CD4-positive, alpha-beta memory T cell (primary cell): ENCODE measurements at places on chromosomes 5 and 9.

GRCh38 chr9:76180541-76180940 is 213.7 kb downstream of the RFK start:
- no peak for DNase-seq

- DNase-seq = no peak
These were observed 68.1 kb upstream of the RNF130 start for GRCh38 chr5:180139731-180140055.

DNA sequence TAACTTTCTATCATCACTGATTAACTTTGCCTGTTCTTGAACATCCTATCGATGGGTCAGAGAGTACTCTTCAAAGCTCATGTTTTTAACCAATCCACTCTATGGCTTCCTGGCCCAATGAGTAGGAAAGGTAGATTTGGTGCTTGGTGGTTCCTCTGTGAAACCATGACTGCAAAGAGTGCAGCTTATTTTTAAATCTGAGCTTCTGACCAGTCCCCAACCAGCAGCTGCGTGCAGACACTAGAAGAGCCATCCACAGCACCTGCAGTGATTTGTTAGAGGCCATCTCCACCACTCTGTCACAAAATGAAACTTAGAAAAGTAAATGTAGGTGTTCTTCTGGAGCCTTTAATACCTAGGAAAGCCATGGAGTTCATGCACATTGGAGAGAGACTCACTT is 107.3 kb upstream of the WWC1 start:
- DNase-seq = no peak

DNA sequence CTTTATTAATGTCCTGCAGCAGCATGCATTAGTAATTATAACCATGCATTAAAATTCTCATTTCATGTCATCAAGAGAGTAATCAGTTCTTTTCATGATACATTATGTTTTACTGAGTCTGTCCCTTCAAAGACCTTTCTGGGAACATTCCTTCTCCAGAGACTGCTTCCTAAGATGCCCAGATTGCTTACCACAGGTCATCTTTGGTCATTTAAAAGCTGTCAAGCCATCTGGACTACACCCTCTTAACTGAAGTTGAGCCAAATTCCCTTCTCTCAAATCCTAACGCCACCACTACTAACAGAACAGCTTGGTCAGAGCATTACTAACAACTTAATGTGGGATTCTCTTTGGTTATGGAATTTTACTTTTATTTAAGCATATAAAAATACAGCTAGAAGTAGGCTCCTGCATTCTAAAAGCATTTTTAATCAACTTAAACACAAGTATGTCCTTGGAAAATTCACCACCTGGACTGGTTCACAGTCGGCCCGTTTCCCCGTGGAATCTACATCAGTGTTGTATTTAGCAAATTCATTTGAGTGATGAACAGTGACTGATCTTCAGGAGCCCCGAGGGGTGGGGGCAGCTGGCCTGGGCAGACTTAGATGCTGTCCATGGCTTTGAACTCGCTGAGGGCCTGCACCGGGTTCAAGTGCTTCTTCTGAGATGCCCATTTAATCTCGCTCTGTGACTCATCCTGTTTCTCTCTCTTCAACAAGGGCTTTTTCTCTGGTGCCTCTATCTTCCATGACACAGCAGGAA is 92.8 kb upstream of the CCDC112 start:
- DNase-seq = no peak

DNA sequence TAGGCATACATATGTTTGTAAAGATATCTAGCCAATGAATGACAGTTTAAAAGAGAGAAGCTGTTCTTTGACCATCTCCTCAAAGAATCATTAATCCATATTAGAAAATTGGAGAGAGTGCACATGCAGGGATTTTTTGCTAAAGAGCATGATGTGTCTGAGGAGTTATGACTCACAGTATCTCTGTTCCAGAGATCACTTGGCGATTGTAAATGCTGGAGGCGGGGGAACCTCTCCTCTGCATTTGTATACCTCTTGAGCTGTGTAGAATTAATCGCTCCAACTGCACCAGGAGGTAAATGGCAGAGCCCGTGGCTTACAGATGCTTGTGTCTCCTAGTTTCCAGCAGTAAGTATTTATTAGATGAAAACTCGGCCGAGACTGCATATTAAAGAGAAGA is 3.6 kb upstream of the SPATA31D1 start:
- DNase-seq = no peak

- no peak for DNase-seq
These were observed at the start of gene TOR4A for GRCh38 chr9:137277329-137278041. TSS of gene TOR4A (plus strand) at chr9:137277726. CDS start at chr9:137278690, 964 bp downstream.

GRCh38 chr9:117763314-117763713 is 59.1 kb downstream of the TLR4 start:
- DNase-seq = no peak

- DNase-seq = no peak
These were observed 180.0 kb upstream of the RGMB start for GRCh38 chr5:98593418-98593817.

DNA sequence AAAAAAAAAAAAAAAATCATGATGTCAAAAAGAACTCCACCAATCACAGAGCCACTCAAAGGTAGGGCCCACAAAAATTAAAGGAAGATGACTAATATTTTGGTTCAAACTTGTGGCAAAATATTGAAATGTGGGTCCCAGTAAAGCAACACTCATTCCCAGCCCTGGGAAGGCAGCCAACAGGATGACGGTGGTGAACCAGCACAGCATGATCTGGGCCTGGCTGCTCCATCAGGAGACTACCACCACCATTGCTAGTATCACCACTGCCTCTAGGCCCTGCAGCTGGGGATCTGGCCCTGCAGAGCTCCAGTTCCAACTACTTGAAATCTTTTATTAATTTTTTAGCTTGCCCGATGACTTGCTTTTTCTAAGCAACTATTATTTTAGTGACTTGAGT is 206.8 kb upstream of the ITGA1 start:
- no peak for DNase-seq

DNA sequence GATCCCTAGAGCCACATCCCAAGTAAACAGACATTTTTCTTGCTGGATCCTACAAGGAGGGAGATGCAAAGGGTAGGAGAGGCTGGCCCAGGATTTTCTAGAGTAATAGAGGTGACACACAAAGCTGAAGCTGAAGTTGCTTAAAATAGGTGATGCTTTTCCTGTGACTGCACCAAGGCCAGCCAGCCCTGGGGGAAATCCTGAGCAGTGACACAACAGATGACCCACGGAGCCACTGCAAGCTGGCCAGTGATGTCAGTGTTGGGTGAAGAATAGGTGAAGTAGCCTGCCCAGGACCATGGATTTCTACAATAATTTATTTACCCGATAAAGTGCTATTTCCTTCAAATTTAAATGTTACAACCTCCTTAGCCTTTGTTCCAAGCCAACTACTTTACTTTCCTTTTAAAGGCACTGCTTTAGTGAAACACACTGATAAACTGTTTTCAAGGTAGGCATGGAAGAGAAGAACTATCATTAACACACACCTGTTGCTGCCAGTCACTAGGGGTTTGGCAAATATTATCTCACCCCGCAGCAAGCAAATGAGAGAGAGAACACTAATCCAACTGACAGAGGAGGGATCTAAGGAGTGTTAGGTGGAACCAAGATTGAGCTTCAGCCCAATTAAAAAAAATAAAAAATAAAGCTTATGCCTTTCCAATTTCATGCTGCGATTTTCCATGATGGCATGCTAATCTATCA is 123.5 kb downstream of the CTNND2 start:
- DNase-seq = no peak

GRCh38 chr5:38515646-38516045 is 40.8 kb downstream of the LIFR start:
- no peak for DNase-seq

DNA sequence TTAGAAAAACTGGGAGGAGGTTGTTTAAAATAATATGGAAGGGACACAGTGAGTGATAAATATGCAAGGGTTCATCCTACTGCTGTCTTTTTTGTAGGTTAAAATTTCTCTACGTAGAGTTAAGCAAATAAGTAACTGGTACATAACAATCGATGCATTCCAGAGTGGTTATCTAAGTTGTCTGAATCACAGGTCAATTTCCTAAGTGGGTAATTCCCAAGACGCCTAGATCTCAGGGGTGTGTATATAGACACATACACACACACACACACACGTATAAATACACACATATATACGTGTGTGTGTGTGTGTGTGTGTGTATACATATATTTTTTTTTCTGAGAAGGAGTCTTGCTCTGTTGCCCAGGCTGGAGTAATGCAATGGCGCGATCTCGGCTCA is 22.3 kb downstream of the CAAP1 start:
- DNase-seq = no peak

- no peak for DNase-seq
These were observed 42.2 kb downstream of the NIPAL4 start for GRCh38 chr5:157502143-157502647.

DNA sequence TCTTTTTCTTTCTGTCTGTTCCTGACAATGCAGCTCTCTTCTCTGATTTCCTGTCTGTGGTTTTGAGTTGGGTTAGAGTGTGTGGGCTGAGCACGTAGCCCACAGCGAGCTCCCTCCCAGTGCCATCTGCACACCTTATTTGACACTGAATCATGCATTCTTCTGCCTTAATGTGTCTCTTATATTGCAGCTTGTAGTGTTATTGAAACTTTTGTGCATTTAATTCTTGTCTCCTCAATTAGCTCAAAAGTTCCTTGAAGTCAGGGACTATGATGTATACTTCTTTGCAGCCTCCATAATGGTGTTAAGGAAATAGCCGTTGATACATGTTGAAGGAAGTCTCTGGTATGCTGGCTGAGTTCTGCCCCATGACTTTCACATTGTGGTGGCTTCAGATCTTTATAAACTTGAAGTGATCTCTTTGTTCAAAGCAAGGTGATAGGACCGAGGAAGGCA is 576.2 kb upstream of the CLINT1 start:
- DNase-seq = peak; percentile 30

DNA sequence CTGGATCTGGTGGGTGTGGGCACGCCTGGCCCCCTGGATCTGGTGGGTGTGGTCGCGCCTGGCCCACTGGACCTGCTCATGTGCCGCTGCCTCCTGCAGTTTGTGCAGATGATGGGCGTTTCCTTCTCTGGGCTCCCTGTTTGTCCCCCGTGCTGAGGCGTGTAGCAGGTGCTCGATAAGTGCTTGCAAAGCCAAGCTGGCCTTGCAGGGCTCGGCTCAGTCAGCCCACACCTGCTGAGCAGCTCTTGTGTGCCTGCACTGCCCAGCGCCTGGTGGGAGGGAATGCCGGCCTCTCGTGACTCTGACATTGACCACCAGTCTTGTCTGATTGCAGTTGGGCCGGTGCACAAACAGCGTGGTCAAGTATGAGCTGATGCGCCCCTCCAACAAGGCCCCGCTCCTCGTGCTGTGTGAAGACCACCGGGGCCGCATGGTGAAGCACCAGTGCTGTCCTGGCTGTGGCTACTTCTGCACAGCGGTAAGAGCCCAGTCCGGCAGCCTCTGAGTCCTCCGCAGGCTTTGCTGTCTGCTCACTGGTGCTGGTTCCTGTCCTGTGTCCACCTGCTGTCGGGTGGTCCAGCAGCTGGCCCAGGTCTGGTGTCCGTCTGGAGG is 102.7 kb upstream of the CACNA1B start:
- no peak for DNase-seq

GRCh38 chr5:149526845-149527590 is 24.2 kb downstream of the CSNK1A1 start:
- DNase-seq = no peak

DNA sequence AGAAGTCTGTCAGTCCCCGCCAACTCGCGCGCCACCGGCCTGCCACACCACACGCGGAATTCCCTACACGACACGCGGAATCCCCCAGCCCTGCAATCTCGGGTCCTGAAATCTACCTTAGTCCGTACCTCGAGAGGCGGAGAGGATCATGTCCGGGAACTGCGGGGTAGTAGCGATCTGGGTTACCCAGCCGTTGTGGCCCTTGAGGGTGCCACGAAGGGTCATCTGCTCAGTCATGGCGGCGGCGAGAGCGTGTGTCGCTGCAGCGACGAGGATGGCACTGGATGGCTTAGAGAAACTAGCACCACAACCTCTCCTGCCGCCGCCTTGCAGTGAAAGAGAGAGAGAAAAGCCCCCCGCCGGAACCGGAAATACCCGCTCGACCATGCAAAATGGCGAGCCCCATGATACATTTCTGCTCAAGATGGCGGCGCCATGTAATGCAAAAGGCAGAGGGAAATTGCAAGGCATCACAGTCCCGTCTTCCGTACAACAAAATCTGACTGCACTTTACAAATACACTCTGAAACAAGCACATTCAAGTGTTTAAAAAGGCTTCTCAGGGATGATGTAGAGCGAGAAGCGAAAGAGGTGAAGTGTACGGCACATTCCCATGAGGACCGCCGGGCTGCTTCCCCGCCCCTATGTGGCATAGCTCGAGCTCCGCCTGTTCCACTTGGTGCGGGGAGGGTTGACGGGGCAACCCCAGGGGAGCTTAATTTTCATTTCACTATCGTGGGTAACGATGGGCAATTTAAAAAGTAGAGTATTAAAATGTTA is at the start of gene RACK1:
TSS of gene RACK1 (minus strand) at position 343 of the 780 bp plus-strand sequence. CDS start at position 237, 106 bp downstream.
- peak; percentile 90 for DNase-seq

DNA sequence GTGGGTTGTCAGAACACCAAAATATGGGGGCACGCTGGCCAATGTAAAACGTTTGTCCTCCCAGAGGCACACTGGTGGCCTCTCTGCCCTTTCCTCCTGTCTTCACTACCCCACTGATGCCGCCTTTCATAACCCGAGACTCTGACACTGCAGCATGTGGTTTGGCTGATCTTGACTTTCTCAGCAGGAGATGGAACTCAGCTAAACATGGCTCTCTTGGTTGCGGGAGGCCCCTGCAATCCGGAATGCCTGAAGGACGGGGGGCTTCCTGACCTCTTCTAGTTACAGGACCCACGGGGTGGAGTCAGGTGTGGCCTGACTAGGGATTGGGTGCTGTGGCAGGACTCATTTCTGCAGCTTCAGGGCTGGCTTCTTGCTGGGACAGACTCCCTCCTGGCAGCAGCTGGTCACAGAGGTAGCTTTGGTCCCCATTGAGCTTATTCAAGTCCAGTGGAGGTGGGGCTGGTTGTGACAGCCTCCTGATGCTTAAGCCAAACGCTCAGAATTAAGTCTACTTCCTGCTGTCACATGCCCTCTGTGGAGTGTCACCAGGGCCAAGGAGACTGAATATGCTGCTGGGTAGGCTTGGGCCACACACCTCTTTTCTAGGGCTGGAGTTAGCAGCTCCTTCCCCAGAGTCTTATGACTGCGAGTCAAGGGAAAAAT is 44.2 kb downstream of the NXNL2 start:
- DNase-seq = no peak

- no peak for DNase-seq
These were observed 69.9 kb downstream of the STK10 start for GRCh38 chr5:172117977-172118701.
